ENCODE measurements at places on chromosomes 2 and 18.

- DNase-seq: no peak
Measured at GRCh38 chr2:152434395-152435182, 99.6 kb downstream of the FMNL2 start.

- no peak for DNase-seq
Measured at GRCh38 chr18:44747157-44747556, 66.5 kb downstream of the SETBP1 start.

DNA sequence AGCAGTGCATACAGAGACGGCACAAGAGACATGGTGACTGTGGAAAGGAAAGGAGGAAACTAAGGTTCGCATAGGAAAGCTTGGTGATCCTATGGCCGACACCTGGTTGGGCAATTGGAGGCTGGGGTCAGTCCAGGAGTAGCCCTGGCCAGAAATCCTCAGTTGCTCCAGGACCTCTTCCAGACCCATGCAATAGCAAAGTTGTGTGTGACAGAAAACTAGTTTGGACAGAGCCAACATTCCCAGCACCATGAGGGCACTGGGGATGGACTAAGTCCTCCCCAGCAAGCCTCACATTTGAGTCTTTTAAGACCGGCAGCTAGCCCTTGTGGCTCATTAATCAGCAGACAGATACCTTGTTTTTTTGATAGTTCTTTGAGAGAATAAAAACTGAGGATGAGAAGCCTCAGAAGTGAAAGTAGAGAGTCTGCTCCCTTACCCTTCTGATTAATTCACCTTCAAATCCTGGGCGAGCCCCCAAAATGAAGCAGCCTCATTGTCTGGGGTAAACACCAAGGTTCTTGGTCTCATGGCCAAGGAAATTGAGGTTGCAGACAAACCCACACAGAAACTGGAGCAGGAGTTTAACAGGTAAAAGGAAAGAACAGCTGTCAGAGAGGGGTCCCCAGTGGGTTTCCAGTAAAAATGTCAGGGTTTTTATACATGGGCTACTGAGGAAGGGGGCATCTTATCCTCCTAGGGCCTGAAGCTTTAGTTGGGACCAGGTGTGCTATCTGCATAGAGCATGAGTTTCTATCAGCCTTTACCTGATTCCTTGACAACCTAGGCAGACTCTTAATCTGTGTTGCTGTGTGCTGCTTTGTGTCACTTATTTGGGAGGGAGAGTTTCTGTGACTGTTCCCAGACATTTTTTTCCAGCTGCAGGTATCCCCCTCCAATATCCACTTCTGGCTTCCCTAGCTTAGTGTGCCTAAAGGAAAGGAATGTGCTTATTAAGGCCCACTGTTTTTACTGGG lies 39.1 kb downstream of the STK17B start:
- peak; percentile 20 for DNase-seq

GRCh38 chr2:179251870-179252269 lies 12.8 kb downstream of the SESTD1 start:
- no peak for DNase-seq

- no peak for DNase-seq
Measured at GRCh38 chr18:74141667-74142066, 6.0 kb downstream of the FBXO15 start.

- no peak for DNase-seq
Measured at GRCh38 chr2:96340493-96341414, 5.2 kb downstream of the NCAPH start.

- DNase-seq: no peak
Measured at GRCh38 chr2:224850081-224850480, 133.9 kb upstream of the CCDC195 start.

All from activated gamma-delta T cell treated with anti-CD3 and anti-CD28 coated beads, Interleukin-2, amount 50 U/mL, for 16 hours (primary cell).